Urinary bladder (tissue), 4 donors: ENCODE measurements at places on chromosomes 13 and 19. TPM values are rescaled to one million over a fixed set of nuclear protein-coding genes. Genes with fewer than 3 reads are reported as not detected.

GRCh38 chr19:2811735-2812413 lies 7.8 kb upstream of the ZNF554 start:
- DNase-seq, result no peak

GRCh38 chr13:30551189-30551588 lies 66.5 kb upstream of the USPL1 start:
- no peak for DNase-seq

Gene OR1M1
- not detected for polyA plus RNA-seq

DNA sequence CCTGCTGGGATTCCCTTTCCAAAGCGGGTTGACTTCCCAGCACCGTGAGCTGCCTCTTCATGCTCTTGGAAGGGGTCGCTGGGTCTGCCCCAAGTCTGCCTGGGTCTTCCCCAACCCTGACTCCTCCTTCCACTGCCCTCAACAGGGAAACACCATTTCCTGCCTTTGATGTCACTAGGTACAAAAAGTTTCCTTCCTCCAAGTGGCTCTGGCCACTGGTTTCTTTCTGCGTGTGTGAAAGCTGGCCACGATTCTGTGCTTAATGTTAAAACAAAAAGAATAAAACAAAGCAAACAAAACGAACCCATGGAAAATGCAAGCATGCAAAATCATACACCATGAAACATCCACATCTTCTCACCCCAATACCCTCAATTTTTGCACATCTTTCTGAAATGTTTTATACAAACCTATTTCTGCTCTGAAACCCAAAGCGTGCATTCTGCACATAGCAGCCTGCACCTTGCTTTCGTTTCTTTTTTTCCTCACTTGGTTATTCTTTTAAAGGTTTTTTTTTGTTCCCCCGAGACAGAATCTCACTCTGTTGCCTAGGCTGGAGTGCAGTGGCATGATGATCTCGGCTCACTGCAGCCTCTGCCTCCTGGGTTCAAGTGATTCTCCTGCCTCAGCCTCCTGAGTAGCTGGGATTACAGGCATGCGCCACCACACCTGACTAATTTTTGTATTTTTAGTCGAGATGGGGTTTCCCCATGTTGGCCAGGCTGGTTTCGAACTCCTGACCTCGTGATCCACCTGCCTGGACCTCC lies 12.5 kb upstream of the TNFSF9 start:
- no peak for DNase-seq
